ENCODE measurements at places on chromosomes 7 and 10. TPM values are rescaled to one million over a fixed set of nuclear protein-coding genes. Genes with fewer than 3 reads are reported as not detected.

GRCh38 chr10:126041117-126041516, 144.8 kb downstream of the FANK1 start:
- no peak for DNase-seq

GRCh38 chr10:10803278-10803677, 214.4 kb upstream of the CELF2 start:
- no peak for DNase-seq

The TMEM184A gene
- total RNA-seq, result 0.32 TPM

DNA sequence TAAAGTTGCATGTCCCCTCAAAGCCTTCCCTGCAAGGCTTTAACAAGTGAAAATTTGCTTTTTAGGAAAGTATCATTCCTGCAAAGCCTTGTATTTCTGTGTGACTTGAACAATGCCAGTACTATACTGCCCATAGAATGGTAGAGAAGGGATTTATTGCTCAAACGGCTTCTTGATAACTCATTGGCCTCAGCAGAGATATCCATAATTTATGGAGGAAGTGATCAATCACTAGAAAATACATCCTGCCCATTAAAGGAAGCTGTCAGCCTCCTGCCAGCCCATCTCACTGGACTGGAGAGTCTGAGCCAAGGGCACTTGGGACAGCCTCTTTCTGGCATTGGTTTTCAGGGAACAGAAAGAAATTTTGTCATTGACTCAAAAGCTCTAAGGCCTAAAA, 152.6 kb downstream of the XPNPEP1 start:
- no peak for DNase-seq

DNA sequence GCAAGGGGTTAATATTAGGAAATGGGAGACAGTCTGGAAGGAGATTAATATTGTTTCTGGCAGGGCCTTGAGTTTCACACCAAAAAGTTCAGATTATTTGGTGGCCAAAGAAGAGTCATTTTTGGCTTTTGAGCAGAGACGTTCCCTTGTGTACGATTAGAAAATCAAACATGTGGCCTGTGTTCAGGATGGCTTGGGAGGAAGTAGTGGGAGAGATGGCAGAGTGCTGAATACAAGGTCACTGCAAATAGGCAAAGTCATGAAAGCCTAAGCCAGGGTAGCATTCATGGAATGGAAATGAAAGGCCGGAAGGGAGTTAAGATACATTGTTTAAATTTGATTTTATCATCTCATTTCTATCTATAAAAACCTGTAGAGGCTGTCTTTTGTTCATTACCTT, 9.5 kb upstream of the GGCT start:
- DNase-seq, result no peak

The TMEM225B gene
- not detected for total RNA-seq

- no peak for DNase-seq
These were observed 5.8 kb upstream of the ARHGAP22 start for GRCh38 chr10:48610585-48611093.

GRCh38 chr10:93357680-93358079, 124.5 kb downstream of the MYOF start:
- no peak for DNase-seq

The METTL27 gene
- total RNA-seq, result 0.27 TPM

- DNase-seq, result no peak
These were observed 106.2 kb upstream of the DLX6 start for GRCh38 chr7:96899108-96899507.

DNA sequence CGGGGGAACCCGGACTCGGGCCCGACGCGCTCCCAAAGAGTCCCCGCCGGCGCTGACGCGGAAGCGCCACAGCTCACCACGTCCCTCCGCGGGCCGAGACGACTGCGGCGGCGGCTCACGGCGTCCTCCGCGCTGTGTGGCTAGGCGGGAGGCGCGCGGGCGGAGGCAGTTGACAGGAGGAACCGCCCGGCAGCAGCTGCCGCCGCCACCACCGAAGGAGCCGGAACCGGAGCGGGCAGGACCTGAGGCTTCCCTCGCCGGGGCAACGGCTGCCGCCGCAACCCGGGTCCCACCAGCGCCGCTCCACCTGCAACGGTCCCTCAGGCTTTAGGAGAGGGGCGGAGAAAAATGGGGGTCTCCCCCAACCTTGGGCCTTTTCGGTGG, 334 bp downstream of the ZNF800 start:
- DNase-seq, result peak; percentile 89
